ENCODE measurements at places on chromosomes 11 and 22. TPM values are rescaled to one million over a fixed set of nuclear protein-coding genes. Genes with fewer than 3 reads are reported as not detected.

RAB3IL1 gene
- total RNA-seq, result 6.6 TPM

ENTHD1 gene
- not detected for total RNA-seq

CSF2RB gene
- total RNA-seq, result 0.12 TPM

GRCh38 chr22:37906364-37907008 lies 389 bp downstream of the MICALL1 start:
- H3K27me3 ChIP-seq, result no peaks in the 10 kb centered on the region
- peaks cover 25% of the 10 kb centered on the region for H3K4me1 ChIP-seq
- DNase-seq, result no peak
- H3K4me3 ChIP-seq, result peak overlapping the region; percentile 89
- H3K27ac ChIP-seq, result no peak overlapping the region
- H3K36me3 ChIP-seq, result no peaks in the 10 kb centered on the region

GRCh38 chr11:73258104-73259035 lies 13.8 kb upstream of the P2RY6 start:
- peak overlapping the region; percentile 81 for H3K27ac ChIP-seq
- no peaks in the 10 kb centered on the region for H3K27me3 ChIP-seq
- H3K4me1 ChIP-seq, result peaks cover 25% of the 10 kb centered on the region
- no peaks in the 10 kb centered on the region for H3K36me3 ChIP-seq
- DNase-seq, result no peak

DNA sequence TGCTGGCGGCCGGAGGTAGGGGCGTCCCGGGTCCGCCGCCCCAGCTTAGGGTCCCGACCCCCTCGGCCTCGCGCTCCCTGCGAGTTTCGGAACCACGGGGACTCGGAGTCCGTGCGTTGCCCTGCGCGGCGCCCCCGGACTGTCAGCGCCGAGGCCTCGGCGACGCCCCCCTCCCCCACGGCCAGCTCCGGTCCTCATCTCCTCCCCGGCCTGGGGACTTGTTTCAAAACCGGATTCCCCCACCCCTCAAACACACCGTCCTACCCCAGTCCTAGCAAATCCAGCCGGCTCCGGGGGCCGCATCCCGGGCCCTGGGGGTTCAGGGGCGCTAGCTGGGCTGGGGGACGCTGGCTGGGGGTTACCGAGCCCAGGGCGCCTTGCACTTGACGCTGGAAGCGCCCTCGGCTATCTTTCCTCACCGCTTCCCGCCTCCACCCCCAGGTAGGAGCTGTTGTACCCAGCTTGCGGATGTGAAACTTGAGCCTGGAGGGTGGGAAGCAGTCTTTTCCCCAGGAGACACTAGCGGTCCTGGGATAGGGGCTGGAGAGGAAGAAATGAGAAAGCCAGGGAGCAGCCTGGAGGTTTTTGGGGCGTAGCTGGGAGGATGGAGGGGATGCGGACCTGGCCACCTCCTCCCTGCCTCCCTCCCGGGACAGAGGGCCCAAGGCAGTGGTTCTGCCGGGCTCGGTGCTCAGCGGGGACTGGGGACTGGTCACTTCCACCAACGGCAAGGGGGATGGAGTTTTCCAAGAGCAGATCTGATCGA lies 550 bp downstream of the FBLN1 start:
- H3K4me1 ChIP-seq, result no peaks in the 10 kb centered on the region
- peak overlapping the region; percentile 74 for H3K4me3 ChIP-seq
- no peak overlapping the region for H3K27ac ChIP-seq
- no peaks in the 10 kb centered on the region for H3K27me3 ChIP-seq

CLMP gene
- 33.0 TPM for total RNA-seq

GRCh38 chr22:42179616-42180015 lies 49.0 kb upstream of the CYP2D6 start:
- no peak overlapping the region for H3K27ac ChIP-seq
- no peak overlapping the region for H3K4me3 ChIP-seq
- no peaks in the 10 kb centered on the region for H3K27me3 ChIP-seq
- H3K4me1 ChIP-seq, result no peaks in the 10 kb centered on the region
- no peaks in the 10 kb centered on the region for H3K36me3 ChIP-seq

TUG1 gene
- 35.1 TPM for total RNA-seq

All from PC-3 (cell line).